ENCODE measurements at places on chromosomes 3 and 15.

- peaks cover 27% of the 10 kb centered on the region for H3K36me3 ChIP-seq
- H3K4me3 ChIP-seq, result no peak overlapping the region
- H3K4me1 ChIP-seq, result peaks cover 44% of the 10 kb centered on the region
- no peak for DNase-seq
- no peak overlapping the region for H3K27ac ChIP-seq
- no peaks in the 10 kb centered on the region for H3K27me3 ChIP-seq
Observed at GRCh38 chr3:48469046-48469915, 22.7 kb downstream of the ATRIP start.

DNA sequence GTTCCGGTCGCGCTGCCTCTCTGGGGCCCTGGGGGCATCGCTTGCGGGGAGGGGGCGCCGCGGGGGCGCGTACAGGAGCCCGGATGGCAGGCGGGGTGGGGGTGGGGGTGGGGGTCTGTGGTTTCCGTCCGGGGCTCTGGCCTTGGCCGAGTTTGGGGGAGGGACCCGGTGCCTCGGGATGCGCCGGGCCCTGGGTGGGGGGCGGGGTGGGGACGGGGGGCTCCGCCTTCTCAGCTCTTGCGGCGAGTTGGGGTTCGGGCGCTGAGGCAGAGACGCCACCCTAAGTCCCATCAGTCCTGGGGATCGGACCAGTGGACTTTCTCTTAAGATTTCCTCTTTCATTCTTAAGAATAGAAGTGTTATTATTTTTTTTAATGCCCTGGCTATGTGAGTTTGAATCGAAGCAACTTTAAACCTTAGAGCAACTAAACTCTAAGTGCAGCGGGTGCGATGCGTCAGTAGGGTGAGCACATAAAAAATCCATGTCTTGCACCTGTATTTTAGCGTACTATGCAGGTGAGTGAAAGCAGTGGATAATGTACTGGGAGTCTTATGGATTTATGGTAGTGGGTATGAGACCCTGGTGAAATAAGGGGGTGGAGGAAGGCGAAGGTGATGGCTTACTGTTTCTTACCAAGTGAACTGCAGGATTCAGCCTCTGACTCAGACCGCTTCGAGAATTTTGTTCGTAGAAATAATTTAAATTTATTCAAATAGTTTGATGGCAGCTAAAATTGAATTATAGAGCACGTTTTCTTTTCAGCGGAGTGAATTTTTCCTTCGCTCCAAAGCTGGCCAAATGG lies 762 bp downstream of the CTNNB1 start:
- H3K27me3 ChIP-seq, result peaks cover 4% of the 10 kb centered on the region
- H3K4me1 ChIP-seq, result peaks cover 23% of the 10 kb centered on the region
- peak overlapping the region; percentile 98 for H3K4me3 ChIP-seq
- DNase-seq, result no peak
- peak overlapping the region; percentile 87 for H3K27ac ChIP-seq
- peaks cover 3% of the 10 kb centered on the region for H3K36me3 ChIP-seq

- H3K4me3 ChIP-seq, result no peak overlapping the region
- DNase-seq, result no peak
- no peaks in the 10 kb centered on the region for H3K36me3 ChIP-seq
- no peak overlapping the region for H3K27ac ChIP-seq
- no peaks in the 10 kb centered on the region for H3K27me3 ChIP-seq
Observed at GRCh38 chr3:41307065-41307464, 107.8 kb downstream of the CTNNB1 start.

- H3K27ac ChIP-seq, result no peak overlapping the region
- H3K27me3 ChIP-seq, result no peaks in the 10 kb centered on the region
- no peak for DNase-seq
Observed at GRCh38 chr3:140342668-140343067, 335.2 kb upstream of the TRIM42 start.

GRCh38 chr3:38595393-38595792 lies 54.1 kb downstream of the SCN5A start:
- no peak for DNase-seq
- H3K27ac ChIP-seq, result no peak overlapping the region
- no peaks in the 10 kb centered on the region for H3K36me3 ChIP-seq

- H3K4me3 ChIP-seq, result peak overlapping the region; percentile 31
- peak overlapping the region; percentile 72 for H3K27ac ChIP-seq
- H3K36me3 ChIP-seq, result peaks cover 72% of the 10 kb centered on the region
- no peaks in the 10 kb centered on the region for H3K27me3 ChIP-seq
Observed at GRCh38 chr3:134364061-134364935, 9.9 kb downstream of the AMOTL2 start.

DNA sequence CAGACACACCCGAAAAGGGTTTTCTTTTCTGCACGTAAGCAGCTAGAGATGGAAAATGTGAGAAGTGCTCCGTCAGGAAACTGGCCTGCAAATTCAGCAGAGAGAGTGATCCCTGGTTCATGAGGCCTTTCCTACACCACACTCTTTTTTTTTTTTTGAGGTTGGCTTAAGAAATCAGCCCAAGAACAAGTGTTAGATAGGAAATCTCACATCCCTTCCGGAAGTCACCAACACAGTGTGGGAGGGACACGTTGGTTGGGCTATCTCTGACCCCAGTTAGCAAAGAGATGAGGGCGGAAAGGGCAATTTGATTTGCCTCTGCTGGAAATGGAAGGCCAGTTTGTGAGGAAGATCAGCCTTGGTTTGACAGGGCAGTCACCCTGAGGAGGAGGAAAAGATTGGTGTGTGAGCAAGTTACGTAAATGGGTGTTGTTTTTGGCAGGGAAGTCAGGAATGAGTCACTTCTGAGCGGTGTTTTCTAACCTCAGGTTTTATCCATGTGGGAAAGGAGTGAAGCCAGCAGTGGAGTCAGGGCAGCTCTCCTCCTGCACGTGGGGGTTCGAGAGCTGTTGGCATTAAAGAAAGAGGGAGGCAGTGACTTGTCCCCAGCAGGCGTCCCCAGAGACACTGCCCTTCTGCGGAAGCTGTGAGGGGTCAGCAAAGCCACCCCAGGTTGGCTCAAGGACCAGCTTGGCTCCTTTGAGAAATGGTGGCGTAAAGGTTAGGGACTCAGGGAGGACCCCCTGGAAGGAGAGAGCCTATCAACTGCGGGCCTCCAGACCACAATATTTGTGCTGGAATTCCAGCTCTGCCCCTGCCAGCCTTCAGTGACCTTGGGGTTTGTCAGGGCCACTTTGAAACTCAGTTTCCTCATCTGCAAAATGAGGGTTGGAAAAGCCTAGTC lies 237.6 kb upstream of the BHLHE40 start:
- no peaks in the 10 kb centered on the region for H3K36me3 ChIP-seq
- peak overlapping the region; percentile 92 for H3K27ac ChIP-seq
- peaks cover 43% of the 10 kb centered on the region for H3K4me1 ChIP-seq
- H3K27me3 ChIP-seq, result no peaks in the 10 kb centered on the region
- H3K4me3 ChIP-seq, result no peak overlapping the region

- DNase-seq, result no peak
- no peaks in the 10 kb centered on the region for H3K36me3 ChIP-seq
- no peak overlapping the region for H3K27ac ChIP-seq
- no peaks in the 10 kb centered on the region for H3K27me3 ChIP-seq
- H3K4me1 ChIP-seq, result peaks cover 12% of the 10 kb centered on the region
Observed at GRCh38 chr15:65829130-65829764, 37.2 kb upstream of the DENND4A start.

- no peak for DNase-seq
- H3K4me1 ChIP-seq, result no peaks in the 10 kb centered on the region
- no peak overlapping the region for H3K4me3 ChIP-seq
- H3K27me3 ChIP-seq, result no peaks in the 10 kb centered on the region
- H3K27ac ChIP-seq, result no peak overlapping the region
- H3K36me3 ChIP-seq, result no peaks in the 10 kb centered on the region
Observed at GRCh38 chr3:128326051-128326823, 140.5 kb downstream of the DNAJB8 start.

DNA sequence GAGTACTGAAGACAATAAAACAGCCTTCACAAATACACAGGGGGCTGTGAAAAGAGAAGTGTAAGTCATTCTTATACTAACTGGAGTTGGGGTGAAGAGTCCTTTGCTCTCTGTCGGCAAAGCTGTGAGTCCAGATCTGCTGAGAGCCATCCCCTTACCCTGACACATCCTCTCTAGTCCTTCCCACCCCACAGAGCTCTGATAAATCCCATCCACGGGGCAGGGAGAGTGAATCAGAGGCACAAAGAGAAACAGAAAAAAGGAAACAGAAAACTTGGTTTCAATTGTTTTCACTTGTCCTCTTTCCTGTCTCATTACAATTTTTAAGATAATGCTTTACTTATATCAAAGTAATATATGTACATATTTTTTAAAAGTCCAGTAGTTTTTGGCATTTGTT lies 18.2 kb upstream of the ZNF639 start:
- H3K27ac ChIP-seq, result no peak overlapping the region
- H3K36me3 ChIP-seq, result no peaks in the 10 kb centered on the region
- H3K27me3 ChIP-seq, result no peaks in the 10 kb centered on the region
- no peak for DNase-seq

- H3K4me1 ChIP-seq, result peaks cover 15% of the 10 kb centered on the region
- DNase-seq, result no peak
- H3K4me3 ChIP-seq, result no peak overlapping the region
- no peaks in the 10 kb centered on the region for H3K27me3 ChIP-seq
- H3K36me3 ChIP-seq, result no peaks in the 10 kb centered on the region
Observed at GRCh38 chr3:16447135-16447534, 66.4 kb downstream of the RFTN1 start.

GRCh38 chr15:40716165-40716564 lies 21.2 kb downstream of the RAD51 start:
- no peak overlapping the region for H3K27ac ChIP-seq
- no peak overlapping the region for H3K4me3 ChIP-seq
- H3K36me3 ChIP-seq, result peaks cover 7% of the 10 kb centered on the region

DNA sequence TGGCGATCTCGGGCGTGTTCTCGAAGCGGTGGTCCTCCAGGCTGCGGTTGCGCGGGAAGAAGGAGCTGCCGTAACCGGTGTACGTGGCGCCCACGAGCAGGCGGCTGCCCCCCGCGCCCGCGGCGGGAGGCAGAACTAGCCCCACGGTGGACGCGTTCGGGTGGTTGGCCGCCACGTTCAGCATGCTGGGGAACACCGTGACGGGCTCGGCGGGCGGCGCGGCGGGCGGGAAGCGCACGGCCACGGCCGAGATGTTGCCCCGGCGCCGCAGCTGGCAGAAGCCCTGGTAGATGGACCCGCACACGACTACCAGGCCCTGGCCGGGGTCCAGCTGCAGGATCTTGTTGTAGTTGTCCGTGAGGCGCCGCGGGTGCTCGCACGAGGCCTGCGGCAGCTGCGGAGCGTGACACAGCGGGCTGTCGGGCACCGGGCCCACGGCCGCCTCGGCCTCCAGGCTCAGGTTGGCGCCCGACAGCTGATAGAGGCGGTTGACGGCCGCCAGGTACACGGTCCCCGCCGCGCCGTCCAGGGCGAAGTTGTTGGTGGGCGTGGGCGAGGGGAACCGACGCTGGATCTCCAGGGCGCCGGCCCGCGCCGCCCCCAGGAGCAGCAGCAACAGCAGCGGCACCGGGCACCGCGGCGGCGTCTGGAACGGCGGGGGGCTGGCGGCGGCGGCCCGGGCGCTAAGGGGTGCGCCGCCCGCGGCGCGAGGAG lies 397 bp downstream of the PLXND1 start:
- DNase-seq, result no peak
- H3K27me3 ChIP-seq, result peaks cover 53% of the 10 kb centered on the region
- no peak overlapping the region for H3K27ac ChIP-seq
- no peaks in the 10 kb centered on the region for H3K36me3 ChIP-seq

DNA sequence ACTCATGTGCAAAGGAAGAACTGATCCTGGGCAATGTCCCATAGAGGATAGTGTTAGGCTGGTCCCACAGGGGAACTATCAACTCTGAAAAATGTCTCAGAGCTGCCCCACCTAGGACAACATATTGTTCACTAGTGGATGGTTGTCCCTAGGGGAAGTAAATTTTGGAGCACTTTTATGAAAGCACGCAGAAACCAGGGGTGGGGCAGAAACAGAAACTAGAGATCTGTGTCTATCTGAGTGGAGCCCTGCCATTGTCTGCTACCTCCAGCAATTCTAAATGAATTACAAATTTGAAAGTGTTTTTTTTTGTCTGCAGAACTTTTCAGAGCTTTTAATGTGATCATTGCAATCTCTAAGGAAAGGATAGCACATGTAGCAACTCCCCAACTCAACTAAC lies 357.1 kb upstream of the PROK2 start:
- H3K4me3 ChIP-seq, result no peak overlapping the region
- H3K27me3 ChIP-seq, result peaks cover 3% of the 10 kb centered on the region
- H3K4me1 ChIP-seq, result no peaks in the 10 kb centered on the region
- H3K27ac ChIP-seq, result no peak overlapping the region

DNA sequence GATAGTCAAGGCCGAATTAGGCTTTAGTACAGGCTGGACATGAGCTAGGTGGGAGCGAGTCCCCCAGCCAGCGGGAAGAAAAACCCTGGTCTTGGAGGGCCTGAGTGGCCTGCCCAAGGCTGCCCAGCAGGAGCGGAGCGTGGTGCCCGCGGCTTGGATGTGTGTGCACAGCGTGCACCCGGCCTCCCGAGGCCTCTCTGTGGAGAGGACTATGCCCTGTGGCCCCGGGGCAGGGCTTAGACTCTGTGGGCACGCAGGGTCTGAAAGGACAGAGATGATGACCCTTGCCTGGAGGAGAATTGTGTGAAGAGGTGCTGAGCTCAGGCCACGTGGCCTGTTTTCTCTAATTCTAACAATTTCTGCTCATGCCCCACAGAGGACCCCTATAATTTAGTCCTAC lies 124.6 kb upstream of the IQSEC1 start:
- H3K36me3 ChIP-seq, result no peaks in the 10 kb centered on the region
- no peak overlapping the region for H3K4me3 ChIP-seq
- no peak for DNase-seq
- H3K4me1 ChIP-seq, result no peaks in the 10 kb centered on the region
- H3K27me3 ChIP-seq, result peaks cover 15% of the 10 kb centered on the region

DNA sequence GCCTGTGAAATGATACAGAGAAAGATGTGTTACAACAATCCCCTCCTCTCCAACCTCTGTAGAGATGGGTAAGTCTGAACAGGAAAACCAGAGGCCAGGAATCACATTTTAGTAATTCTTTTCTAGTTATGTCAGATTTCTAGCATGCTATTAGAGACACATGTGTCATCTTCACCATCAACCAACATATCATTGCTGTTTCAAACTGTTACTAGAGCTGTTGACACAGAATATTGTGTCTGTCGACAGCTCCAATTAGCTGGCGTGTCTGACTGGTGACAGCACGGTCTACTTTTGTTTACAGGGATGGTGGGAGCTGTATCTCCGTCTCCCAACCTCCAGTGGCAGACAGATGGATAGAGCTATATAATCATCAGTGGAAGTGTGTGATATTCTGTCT lies 393.2 kb downstream of the SOX2 start:
- H3K36me3 ChIP-seq, result no peaks in the 10 kb centered on the region
- peaks cover 10% of the 10 kb centered on the region for H3K4me1 ChIP-seq
- no peak for DNase-seq
- H3K27ac ChIP-seq, result no peak overlapping the region
- no peaks in the 10 kb centered on the region for H3K27me3 ChIP-seq

DNA sequence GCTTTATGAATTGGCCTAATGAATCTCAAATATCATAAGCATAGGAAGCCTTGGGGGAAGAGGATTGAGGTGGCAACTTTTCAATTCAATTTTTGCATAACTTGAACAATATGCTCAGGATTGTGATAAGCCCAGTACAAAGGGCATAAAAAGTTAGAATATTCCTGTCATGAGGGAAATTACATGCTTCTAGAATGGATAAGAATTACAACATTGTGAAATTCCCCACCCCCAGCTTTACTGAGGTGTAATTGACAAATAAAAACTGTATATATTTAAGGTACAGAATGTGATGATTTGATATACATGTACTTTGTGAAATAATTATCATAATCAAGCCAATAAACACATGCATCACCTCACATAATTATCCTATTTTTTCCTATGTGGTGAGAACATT lies 132.6 kb upstream of the TNIK start:
- H3K27me3 ChIP-seq, result no peaks in the 10 kb centered on the region
- H3K4me3 ChIP-seq, result no peak overlapping the region
- no peak overlapping the region for H3K27ac ChIP-seq
- no peak for DNase-seq
- H3K36me3 ChIP-seq, result no peaks in the 10 kb centered on the region

Data from keratinocyte (primary cell).